ENCODE measurements at places on chromosomes 4 and X.

- DNase-seq: peak; percentile 53
These were observed 221.4 kb downstream of the TACR3 start for GRCh38 chr4:103498161-103499070.

DNA sequence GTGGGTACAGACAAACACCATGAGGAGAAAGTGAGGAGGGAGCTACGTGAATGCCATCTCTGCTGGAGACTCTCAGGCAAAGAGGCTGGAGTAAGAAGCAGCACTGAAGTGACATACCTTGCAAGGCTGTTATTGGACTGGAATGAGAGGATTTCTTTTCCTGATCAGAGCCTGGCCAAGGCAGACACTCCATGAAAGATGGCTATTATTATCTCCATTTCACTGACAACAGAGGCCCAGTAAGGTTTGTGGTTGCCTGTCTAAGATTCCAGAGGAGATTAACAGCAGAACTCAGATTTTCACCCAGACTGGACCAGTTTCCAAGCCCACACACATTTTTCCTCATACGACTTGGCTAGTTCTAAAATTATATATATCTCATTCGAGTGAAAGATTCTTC is 162.0 kb upstream of the EOLA2 start:
- DNase-seq: no peak

GRCh38 chrX:40278340-40279090 is 180.8 kb upstream of the BCOR start:
- no peak for DNase-seq

DNA sequence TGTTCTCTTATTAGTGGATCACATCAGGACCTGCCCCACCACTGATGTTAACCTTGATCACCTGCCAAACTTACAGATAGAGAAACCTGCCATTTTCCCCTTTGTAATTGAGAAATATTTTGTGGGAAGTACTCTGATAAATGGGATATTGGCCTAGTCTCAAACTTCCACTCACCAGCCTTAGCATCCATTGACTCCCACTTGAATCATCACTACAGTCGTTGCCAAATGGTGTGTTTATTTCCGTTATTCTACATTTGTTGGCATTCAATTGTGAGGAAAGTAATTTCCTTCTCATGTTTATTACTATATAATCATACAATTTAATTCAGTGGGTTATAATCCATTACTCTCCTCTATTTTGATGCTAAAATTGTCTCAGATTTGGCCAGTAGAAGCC is 156.4 kb upstream of the CXCL13 start:
- DNase-seq: no peak

DNA sequence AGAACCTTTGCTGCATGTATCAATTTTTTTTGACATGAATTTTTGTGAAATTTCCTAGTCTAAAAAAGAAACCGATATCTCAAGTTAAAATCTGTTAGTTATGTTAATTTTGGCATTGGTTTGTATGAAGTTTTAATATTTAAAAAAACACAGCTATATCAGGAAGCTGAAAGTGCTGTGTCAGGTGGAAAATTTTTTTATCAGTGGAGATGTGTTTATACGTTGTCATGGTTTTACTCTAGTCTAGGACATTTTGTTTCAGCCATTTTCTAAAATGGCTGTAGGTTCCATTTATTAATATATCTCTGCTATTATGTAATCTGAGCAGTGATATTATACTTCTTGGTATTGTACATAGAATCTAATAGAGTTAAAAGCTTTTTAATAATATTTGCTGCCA is 34.2 kb downstream of the OCRL start:
- no peak for DNase-seq

DNA sequence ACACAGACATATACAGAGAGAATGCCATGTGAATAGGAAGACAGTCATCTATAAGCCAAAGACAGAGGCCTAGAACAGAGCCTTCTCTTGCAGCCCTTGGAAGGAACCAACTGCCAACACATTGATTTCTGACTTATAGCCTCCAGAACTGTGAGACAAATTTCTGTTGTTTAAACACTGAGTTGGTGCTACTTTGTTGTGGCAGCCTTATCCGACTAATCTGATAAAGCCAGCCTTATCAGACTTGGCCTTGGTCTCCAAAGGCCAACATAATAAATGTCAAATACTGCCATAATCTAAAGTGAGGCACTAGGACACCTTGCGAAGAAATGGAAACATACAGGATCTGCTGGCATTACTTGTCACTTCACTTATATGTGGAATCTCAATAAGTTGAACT is 24.3 kb upstream of the PRDX4 start:
- no peak for DNase-seq
